ENCODE measurements at places on chromosomes 1 and 21.

DNA sequence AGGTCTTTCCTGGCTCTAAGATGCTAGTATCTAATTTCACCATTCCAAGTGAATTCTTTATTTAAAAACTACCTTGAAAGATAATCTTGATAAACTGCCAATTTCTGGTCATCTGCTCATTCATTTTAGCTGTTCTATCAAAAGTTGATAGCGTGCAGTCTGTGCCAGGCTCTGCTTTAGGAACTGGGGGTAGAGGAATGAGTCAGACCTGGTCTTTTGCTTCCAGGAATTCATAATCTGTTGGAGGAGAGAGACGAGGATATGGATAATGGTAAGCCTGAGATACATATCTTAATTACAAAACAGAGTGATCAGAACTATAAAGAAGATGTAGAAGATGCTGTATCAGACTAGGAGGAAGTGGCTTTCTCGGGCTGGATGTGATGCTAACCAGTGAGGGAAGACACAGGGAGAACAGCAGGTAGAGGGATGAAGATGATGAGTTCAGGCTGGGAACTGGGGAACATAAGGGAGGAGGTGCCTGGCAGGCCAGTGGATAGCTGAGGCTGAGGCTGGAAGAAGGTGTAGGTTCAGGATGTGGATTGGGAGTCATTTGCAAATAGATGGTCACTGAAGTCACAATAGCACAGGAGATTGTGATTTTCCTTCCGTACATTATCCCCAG, 12.3 kb upstream of the PHC2 start:
- no peak for DNase-seq

DNA sequence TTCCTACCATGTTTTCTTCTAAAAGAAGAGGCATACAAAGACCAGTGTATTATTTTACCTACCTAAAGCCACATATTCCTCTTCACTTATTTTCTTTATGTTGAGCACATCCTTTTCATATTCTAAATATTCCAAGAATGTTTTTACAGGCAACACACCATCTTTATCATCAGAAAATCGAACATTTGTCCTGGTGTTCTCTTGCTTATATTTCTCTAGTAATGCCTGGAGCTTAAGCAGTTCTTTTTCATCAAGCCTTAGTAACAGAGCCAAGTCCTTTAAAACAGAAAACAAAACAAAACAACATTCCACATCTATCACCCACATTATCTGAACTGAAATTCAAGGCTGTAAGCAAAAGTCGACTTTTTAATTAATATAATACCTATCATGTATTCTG, 88.7 kb downstream of the IARS2 start:
- DNase-seq = no peak

- no peak for DNase-seq
These were observed 266.0 kb downstream of the GPR52 start for GRCh38 chr1:174713796-174714195.

DNA sequence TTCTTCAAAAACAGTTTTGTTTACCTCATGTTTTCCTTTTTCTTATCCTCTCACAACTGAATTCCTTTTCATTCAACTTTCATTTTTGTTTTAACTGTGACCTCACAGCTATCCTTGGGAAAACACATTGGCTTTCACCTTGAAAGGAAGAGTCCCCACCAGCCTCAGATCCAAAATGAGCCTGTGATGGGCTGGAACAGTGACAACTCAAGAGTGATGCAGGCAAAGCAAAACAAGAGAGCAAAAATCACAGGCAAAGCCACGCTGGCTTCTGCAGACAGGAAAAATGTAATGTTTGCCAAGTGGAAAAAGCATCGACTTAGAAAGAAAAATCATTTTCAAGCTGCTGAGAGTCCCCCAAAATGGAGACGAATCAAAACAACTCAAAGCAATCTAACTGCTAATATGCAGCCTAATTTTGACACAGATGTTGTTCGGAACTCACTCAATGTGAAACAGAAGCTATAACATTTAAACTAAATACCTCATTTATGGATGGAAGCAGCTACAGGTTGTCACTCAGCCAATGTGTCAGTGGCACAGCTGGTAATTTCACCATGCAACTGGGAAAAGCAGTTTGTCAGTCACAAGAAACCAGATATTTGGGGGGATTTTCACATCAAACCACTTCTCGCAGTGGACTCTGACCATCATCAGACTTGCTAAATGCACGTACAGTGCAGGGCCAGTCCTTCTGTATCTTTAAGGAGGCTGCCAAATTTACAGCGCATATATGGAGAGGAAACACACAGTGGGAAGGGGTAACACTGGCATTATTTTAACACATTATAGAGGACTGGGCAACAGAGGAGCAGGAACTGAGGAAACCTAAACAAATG, 50.7 kb downstream of the ALG14 start:
- DNase-seq = no peak

DNA sequence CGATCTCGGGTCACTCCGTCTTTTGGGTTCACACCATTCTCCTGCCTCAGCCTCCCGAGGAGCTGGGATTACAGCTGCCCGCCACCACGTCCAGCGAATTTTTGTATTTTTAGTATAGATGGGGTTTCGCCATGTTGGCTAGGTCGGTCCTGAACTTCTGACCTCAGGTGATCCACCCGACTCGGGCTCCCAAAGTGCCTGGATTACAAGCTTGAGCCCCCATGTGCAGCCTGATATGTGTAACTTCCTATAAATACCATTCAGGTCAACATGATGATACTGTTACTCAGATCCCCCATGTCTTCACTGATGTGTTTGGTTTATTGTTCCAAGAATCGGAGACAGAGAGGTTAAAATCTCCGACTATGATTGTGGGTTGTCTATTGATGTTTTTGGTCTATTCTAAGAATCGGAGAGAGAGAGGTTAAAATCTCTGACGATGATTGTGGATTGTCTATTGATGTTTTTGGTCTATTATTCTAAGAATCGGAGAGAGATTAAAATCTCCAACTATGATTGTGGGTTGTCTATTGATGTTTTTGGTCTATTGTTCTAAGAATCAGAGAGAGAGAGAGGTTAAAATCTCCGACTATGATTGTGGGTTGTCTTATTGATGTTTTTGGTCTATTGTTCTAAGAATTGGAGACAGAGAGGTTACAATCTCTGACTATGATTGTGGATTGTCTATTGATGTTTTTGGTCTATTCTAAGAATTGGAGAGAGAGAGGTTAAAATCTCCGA, 17.0 kb downstream of the C1orf159 start:
- no peak for DNase-seq

DNA sequence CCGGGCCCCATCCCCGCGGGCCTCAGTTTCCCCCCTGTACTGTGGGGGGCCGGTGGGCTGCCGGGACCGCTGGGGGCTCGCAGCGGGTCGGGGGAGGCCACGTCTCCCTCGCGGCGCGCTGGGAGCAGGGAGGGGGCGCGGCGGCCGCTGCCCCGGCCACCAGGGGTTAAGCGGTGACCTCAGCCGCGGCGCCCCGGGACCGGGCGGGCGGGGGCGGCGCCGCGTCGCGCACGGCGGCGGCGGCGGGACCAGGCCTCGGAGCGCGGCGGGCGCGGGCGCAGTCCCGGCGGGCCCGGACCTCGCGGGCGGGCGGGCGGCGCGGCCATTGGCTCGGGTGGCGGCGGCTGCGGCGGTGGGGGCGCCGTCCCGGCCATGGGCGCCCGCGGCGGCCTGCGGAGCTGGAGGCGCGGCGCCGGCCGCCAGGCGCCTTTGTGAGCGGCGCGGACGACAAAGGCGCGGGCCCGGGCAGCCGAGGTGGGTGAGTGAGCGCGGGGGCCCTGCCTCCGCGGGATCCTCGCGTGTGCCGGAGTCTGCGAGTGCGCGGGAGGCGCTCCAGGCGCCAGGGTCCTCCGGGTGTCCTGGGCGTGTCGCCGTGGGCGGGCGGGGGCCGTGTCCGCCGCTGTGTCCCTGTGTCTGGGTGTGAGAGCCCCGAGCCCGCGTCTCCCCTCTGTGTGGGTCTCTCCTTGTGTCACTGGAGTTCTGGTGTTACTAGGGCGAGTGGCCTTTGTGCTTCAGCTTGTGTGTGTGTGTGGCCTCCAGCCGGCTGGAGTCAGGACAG, at the start of gene ARHGEF10L:
Gene ARHGEF10L (plus strand): TSS at position 222 of the 778 bp plus-strand sequence. CDS start 40,898 bp downstream, outside the sequence.
- no peak for DNase-seq

DNA sequence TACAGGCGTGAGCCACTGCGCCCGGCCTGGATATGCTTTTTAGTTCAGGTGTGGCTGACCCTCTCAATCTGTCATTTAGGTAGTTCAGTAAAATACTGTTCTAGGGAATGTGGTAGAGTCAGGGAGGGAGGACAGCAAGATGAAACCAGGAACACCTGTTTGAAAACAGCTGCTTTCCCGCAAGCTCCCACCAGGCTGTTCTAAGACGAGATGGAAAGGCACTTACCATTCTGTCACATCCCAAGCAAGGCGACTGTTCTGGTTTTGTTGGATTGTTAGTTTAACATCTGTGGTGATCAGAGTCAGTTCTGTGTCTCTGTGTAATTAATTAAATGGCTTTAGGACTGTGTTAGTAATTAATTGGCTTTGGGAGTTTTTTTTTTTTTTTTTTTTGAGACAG, 2.9 kb downstream of the CHAF1B start:
- DNase-seq = no peak

DNA sequence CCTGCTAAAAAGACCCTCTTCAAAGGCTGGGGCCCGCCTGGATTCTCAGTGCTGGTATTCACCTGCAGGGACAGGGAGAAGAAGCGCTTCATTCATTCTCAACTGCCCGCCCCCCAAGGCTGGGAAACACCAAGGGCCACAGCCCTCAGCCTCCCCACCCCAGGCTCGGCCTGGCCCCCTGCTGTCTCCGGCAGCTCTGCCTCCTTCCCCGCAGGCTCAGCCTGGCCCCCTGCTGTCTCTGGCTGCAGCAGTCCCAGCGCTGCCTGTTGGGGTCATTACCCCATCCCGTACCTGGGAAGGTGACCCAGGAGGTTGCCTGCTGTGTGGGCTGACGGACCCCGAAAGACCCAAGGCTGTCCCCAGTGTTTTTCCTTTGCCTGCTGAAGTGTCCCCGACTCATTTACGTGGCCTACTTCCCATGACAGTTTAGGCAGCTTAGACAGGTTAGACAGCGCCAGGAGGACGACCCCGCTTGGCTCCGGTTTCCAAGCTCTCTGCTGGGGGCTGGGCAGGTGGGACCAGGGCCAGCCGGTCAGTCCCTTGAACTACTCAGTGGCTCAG, 22.9 kb upstream of the CLSTN1 start:
- no peak for DNase-seq

DNA sequence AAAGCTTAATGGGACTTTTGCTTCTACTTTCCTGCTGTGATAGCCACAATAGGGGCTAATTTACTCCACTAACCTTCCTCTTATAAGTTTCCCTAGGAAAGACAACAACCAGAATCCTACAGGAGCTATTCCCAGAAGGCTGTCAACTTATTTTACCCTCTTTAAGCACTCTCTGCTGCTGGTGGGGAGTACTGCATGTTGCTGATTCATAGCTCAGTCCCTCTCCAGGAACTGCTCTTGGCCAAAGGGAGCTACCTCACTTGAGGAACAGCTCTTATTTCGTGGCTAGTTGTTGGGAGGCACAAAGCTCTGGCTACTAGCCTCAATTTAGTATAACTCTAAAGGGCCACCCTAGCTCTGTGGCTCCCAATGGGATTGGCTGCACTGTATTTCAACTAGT, 37.2 kb downstream of the ADSS2 start:
- DNase-seq = no peak

GRCh38 chr1:201418461-201418860, 3.1 kb downstream of the TNNI1 start:
- no peak for DNase-seq

DNA sequence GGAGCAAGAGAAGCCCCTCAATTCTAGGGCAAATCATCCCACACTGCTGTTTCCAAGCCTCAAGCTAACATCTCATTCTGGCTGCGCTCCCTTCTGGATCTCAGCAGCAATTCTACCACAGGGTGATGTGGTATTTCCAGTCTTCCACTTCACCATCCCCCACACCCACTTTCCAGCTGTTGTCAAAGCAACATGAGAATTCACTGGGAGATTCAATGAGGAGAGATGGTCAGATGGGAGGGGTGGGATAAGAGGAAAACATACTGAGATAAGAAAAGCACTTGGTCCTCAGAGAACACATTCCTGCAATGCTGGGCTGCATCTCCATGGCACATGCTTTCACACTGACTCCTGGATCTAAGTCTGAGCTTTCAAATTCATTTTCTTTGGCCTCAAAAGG, 47.3 kb upstream of the LRRC52 start:
- no peak for DNase-seq

DNA sequence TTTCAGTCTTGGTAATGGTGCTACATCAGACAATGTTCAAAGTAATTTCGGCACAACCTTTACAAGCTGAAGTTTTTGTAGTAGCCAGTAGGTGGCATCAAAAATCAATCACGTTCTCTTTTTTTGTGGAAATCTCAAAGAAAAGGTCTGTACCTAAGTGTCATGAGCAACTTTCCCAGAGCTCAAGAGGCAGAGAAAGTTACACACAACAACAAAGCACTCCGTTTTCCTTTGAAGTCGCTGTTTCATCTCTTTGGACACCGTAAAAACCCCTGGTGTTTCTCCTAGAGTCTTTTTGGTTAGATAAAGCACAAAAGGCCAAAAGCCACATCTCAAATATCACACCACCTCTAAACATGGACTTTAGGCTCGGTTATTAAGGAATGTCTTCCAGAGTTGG, 131.6 kb downstream of the LHX8 start:
- DNase-seq = no peak

DNA sequence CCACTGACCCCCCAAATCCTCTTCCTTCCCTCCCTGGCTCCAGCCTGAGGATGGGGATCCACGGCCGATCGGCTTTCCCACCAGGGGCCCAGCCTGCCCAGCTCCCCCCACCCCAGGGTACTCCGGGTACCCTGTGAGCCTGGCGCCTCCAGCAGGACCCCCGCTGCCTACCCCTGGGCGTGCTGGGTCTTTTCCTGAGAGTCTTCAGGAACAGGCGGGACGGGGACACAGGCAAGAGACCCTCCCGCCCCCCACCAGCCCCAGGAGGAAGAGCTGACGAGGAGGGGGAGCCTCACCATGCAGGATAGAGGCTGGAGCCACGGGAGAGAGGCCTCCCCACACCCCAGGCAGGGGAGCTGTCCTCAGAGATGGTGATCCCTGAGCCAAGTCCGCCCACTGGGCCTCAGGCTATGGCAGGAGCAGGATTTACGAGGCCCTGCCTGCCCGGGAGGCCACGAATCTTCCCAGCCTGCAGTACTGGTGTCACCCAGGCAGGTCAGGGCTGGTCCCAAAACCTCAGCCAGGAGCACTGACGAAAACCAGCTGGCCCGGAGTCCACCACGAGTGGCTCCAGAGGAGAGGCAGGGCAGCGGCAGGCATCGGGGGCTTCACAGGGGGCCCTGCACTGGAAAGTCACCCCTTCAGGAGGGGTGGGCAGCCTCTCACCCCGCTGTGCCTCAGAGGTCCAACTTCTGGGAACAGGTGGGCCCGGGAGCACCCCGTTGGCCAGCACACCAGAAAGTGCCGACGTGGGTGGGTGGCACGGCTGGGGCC, 58.0 kb downstream of the MEGF6 start:
- no peak for DNase-seq

DNA sequence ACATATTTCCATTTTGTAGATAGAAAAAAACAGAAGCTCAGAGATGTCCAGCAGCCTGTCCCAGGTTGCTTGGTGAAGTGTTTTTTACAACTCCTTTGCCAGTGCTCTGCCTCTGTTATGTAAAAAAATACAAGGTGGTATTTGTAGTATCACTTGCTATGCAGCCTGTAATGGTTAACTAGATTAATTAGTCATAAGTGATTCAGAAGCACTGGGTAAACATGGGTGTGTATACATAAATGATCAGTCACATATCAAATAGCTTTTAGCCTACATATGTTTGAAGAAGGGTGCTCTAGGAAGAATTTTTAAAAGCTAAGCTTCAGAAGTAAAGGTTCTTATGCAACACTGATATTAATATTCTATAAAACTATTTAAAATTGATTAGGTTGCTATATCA, 70.0 kb upstream of the MAGI3 start:
- DNase-seq = no peak

- DNase-seq = no peak
These were observed 26.5 kb upstream of the TENT5C start for GRCh38 chr1:117579221-117579906.

GRCh38 chr21:36551731-36552433, 72.0 kb upstream of the CLDN14 start:
- no peak for DNase-seq

All from activated CD8-positive, alpha-beta T cell treated with anti-CD3 and anti-CD28 coated beads, Interleukin-2, amount 10 ng/mL, durations not matched to agents 7 days and 5 days (primary cell).